ENCODE measurements at places on chromosomes 5 and 9.

DNA sequence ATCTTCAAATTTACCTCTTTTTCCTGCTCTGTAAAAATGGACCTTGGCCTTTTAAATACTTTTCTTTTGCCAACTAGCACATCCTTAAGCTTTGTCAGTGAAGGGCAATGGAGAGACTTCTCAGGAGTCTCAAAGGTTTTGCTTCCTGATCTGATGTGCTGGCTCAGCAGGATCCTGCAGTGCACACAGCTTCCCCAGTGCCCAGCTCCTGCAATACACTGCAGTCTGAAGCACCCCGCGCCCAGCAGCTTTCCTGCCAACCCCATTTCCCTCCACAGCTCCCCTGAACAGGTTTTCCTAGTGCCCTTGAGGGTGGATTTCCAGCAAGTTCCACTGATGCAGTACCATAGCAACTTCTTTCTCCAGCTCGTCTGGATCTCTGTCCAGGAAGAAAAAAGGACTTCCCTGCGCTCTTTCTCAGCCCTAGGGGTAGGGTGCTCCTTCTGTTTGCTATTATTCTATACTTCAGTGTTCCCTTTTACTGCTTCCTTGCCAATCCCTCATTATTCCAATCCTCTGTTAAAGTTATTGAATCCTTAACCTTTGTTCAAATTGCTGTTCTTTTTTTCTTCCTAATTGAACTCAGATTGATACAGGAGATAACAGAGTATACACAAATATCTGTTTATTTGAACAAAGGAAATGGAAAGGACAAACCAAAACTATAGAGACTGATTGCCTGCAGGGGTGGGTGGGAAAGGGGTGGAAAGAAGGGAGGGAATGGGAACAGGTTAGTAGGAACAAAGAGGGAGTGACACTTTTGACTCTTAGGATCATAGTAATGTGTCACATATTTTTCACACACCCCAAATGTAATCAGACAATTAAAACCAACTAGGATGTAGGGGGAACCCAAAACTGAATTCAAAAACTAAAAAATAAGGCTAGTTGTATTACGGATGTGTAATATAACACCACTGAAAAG lies 8.5 kb downstream of the SNAPC3 start:
- DNase-seq, result no peak

GRCh38 chr5:171913987-171914273 lies 92.5 kb downstream of the FBXW11 start:
- DNase-seq, result no peak

- DNase-seq, result no peak
Observed at GRCh38 chr9:69377981-69378380, 53.0 kb downstream of the ENTREP1 start.

DNA sequence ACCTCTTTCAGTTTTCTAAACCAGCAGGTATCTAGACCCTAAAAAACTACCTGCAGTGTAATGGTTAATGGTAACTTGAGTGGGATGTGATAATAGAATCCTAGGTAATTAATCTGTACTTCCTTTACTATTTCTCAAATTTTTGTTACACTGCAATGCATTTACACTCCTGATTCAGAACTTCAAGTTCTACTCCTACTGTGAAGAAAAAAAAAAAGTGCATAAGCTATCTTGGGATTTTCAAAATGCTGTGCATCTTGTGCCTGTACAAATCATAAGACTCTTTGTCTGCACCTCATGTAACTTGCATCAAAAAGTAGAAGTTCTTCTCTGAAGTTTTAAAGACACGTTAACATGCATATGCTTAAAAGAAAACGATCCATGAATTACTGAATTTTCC lies 554.1 kb downstream of the CETN3 start:
- no peak for DNase-seq

GRCh38 chr5:177428574-177429217 lies 2.2 kb downstream of the GRK6 start:
- no peak for DNase-seq
